ENCODE measurements at places on chromosomes 2 and 18.

- DNase-seq = no peak
These were observed 97.1 kb upstream of the ZNF521 start for GRCh38 chr18:25449046-25449445.

GRCh38 chr2:127057371-127058245 lies 49.3 kb downstream of the BIN1 start:
- no peak for DNase-seq

DNA sequence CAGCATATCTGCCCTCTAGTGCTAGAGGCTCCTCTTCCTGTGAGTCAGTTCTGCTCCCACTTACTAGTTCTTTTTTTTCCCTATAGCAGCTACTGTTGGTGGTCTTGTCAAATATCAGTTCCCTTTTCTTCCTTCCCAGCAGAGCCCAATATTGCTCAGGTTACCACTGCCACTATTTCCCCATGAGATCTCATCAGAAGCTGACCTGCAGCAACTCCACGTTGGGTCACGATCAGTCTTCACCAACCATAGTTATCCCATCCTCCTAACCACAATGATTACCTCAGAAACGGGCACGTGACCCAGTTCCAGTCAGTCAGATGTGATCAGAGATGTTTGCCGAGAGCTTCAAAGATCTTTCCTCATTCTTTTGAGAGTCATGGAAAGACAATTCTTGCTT lies 59.7 kb upstream of the CAPN13 start:
- no peak for DNase-seq

- no peak for DNase-seq
These were observed 162.3 kb upstream of the ZSWIM2 start for GRCh38 chr2:187011206-187011832.

DNA sequence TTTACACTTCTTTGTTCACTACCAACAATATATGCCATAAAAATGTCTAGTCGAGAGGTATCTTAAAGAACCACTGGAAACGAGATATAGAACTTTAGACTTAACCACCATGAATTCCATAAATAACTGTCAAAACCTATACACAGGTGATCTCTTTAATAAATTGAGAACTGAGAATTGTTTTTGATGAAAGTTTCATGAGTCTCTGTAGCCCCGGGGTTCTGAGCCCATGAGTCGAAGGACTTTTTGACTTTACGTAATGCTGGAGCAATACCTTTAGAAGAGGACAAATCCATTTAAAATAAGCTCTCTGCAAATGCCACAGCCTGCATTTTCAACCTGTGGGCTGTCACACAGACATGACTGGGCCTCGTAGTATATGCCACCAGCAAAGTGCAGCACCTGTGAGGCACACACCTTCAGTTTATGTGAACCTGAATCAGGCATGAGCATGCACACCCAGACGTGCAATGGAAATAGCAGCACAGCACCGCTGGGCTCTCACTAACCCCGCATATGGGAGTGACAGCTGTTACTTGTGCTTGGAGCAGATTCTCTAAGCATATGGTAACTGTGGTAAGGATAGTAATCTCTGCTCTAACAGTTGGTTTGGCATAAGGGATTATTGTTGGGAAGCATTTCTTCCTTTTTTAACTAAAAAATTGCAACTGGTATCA lies 383.2 kb downstream of the SOCS6 start:
- no peak for DNase-seq

GRCh38 chr2:58688813-58689212 lies 447.7 kb upstream of the FANCL start:
- DNase-seq = no peak

DNA sequence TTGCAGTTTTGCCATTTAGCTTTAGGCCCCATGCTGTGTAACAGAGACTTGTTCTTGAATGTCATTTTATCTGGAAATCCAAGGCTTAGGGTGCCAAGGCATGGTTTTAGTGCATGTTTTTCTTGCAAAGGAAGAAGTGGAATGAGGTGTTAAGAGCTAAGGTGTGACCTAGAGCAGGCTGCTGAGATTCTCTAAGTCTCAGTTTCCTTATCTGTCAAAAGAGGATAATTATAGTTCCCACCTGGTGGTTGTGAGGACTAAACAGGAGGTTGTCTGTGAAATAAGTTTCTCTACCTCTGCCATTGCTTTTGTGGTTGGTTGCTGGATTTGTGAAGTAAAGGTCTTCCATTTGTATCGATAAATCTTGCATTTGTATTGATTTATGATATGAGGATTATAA lies 82.0 kb downstream of the TANC1 start:
- no peak for DNase-seq

- DNase-seq = no peak
These were observed 43.2 kb downstream of the SMAD2 start for GRCh38 chr18:47887227-47887626.

Data from stimulated activated CD4-positive, alpha-beta T cell treated with anti-CD3 and anti-CD28 coated beads, Interleukin-1b, Interleukin-23, amount 100 ng/mL, for 4 hours (primary cell).